Fibroblast of skin of scalp (primary cell): ENCODE measurements at places on chromosomes 2 and 18.
A peak's percentile ranks its signal among the peaks of the same experiment; 100 is the strongest.

- peak; percentile 92 for DNase-seq
Measured at GRCh38 chr2:74893332-74893731, 59.4 kb downstream of the HK2 start.

DNA sequence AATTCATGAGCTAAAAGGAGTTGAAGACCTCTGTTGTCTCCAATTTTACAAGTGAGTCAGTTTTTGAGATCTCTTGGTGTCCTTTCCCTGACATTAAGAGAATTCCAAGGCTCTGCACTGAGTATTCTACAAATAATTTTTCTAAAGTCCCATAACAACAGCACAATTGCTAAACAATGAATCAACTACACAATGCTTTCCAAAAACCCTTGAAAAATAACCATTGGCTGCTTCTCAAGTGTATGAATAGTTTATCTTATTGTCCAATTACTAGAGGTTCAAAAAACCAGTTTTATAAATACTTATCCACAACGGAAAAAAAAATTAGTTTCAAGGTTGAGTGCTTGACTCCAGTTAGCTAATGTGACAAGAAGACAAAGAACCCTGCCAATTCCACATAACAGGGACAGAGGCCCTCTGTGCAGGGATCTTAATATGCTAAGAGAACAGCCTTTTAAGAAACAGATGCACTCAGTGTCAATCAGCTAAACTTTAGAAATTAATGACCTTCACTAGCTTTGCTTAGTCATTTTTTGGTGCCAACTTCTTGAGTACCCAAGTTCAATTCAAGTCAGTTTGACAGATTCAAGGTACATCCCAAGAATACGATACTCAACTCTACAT lies 266.6 kb upstream of the CYP26B1 start:
- DNase-seq, result no peak

DNA sequence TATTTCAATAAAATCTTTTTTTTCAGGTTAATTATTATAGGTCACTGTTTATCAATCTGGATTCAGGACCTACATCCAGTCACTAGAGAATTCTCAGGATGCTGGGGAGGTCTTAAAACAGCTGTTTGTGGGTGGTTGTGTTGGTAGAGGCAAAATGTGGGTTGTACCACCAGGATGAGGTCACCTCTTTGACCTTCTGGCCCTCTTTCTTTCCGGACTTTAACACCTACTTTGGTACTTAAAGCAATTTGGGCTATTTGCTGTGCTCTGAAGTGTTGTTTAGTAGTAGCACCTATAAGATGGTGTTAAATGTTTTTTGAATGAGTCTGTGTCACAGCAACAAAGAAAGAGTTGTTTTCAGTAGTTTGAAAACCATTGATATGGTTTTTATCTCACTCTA lies 14.6 kb downstream of the EML4 start:
- no peak for DNase-seq

GRCh38 chr18:59801576-59801975 lies 98.2 kb upstream of the PMAIP1 start:
- DNase-seq, result no peak

- peak; percentile 5 for DNase-seq
Measured at GRCh38 chr2:63614983-63615945, 26.5 kb downstream of the MDH1 start.

DNA sequence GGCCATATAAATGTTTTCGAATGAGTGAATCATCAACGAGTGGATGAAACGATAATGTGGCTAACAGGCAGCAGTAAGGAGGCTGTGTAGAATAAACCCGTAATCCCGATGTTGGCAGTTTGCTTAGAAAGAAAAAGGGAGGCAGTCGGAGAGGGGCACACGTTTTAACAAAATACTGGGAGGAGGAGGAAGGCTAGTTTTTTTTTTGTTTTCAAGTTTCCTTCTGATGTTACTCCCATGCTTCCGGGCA lies 476 bp upstream of the MSH2 start:
- DNase-seq, result peak; percentile 18

DNA sequence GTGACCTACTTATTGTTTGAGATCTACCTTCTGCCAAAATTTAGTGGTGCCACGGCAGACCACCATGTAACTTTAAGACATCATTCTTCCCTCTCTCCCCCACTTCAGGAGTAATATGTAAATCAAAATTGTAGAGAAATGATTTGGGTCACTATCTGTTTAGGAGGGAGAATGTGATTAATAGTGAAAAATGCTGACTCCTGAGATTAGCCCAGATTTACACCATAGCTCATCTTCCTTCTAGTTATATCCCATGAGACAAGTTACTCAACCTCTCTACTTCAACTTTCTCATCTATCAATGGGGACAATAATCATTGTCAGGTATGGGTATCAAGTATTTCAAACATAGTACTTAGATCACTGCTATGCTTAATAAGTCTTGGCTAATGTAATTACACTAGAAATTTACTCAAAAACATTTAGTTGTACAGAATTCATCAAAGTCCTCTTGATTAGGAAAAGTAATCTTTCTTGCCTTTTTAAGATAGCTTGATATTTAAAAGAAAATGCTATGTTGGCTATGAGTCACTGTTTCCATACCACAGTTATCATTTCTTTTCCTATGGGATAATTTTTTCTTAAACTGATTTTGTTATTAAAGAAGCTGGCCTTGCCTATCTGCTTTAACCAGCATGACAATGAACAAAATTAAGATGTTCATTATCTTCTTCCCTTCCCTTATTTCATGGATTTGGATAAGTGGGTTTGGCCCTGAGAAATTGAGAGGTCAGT lies 1038.9 kb upstream of the ZEB2 start:
- peak; percentile 24 for DNase-seq

DNA sequence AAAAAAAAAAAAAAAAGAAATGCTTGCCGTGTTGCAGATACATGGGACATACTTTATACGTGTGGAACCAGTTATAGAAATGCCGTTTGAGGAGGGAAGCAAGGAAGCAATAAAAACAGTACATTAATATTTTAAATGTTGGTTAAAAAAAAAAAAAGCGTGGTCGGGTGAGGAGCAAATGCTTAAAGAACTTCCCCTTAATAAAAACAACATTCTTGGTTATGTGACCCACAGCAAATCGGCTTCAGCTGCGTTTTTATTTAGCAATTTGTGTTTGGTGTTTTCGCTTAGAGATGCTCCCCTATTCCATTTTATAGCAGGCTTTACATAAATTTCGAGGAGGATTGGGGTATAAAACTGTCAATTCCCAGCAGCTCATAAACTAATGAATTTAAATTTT lies 223.6 kb downstream of the LRRTM1 start:
- DNase-seq, result peak; percentile 9

GRCh38 chr2:165647409-165647808 lies 146.6 kb downstream of the GALNT3 start:
- DNase-seq, result no peak

DNA sequence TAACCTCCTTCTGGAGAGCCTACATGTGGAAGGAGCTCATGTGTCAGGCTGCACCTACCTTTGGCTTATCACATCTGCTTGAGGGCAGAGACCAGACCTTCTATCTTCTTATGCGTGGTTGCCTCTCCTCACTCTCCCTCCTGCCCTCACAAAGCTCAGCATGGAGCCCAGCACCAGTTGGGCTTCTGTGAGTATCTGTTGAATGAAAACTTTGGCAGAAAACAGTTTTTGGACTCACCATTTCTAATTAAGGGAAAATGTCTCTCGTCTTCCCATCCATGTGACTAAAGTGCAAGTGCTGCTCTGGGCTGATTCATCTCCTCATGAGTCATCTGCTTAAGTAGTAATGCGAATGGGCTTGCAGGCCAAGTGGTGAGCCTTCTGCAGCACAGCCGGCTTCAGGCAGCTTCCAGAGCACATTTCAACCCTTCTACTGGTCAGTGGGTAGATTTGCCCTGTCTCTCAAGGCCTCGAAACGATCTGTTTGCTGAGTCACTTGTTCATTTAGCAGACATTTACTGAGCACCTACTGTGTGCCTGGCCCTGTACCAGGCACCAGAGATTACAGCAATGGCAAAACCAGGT lies 102.6 kb downstream of the VSNL1 start:
- DNase-seq, result peak; percentile 92

- peak; percentile 85 for DNase-seq
Measured at GRCh38 chr18:46278481-46279465, 174.6 kb downstream of the HAUS1 start.

GRCh38 chr18:58501066-58501896 lies 127.6 kb downstream of the ALPK2 start:
- DNase-seq, result no peak

GRCh38 chr2:54336136-54336976 lies 80.3 kb upstream of the TSPYL6 start:
- peak; percentile 91 for DNase-seq

DNA sequence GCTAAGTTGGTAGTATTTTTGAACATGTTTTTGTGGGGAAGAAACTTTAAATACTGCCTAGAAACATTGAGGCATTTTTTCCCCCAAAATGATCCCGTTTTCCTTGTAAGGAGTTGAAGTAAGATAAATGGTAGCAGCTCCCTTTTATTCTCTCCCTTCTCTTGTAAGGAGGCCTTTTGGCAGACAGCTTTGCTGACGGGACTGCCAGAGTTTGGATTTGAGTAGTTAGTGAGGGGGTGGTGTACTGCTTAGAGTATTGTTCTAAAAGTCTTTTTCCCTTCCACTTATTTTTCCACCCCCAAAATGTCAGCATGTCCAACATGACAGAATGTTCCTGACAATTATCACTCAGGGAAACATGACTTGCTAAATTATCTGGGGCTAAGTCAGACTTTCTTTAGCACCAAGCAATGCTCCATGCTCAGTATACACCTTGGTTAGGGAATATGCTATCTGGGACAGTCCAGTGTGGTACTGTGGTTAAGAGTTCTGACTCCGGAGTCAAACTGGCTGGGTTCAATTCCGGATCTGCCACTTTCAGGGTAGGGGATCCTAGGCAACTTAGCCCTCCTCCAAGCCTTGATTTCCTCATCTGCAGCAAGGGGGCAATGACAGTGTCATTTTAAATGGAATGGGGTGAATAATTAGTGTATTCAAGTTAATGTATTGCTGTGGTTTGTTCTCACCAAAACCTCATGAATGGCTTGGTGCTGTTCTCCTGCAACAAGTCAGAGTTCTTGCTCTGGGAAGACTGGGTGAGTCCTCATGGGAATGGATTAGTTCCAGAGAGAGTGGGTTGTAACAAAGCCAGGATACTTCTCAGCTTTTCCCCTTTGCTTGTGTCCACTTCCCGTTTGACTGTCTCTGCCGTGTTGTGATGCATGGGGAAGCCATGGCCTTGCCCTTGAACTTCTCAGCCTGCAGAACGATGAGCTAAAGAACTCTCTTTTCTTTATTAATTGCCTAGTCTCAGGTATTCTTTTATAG lies 116.2 kb downstream of the TANC1 start:
- peak; percentile 58 for DNase-seq

DNA sequence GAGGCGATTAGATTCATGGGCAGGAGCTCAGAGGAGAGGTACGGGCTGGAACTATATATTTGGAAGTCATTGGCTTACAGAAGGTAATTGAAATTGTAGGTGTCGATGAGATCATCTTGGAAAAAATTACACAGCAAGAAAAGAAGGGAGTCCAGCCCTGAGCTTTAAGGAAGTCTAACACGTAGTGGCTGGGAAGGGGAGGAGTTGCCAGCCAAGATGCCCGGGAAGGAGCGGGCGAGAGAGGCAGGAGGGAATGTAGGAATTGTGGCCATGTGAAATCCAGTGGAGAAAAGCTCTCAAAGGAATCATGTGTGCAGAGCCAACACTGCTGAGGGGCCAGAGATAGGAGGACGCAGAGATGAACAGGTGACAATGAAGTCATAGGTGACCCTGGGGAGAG lies 25.6 kb upstream of the SCYGR1 start:
- DNase-seq, result no peak

- no peak for DNase-seq
Measured at GRCh38 chr2:11505652-11506610, 27.9 kb upstream of the GREB1 start.

- no peak for DNase-seq
Measured at GRCh38 chr2:73561422-73561821, 80.8 kb downstream of the NAT8 start.

- DNase-seq, result peak; percentile 90
Measured at GRCh38 chr18:36153203-36153602, 23.5 kb downstream of the ELP2 start.

DNA sequence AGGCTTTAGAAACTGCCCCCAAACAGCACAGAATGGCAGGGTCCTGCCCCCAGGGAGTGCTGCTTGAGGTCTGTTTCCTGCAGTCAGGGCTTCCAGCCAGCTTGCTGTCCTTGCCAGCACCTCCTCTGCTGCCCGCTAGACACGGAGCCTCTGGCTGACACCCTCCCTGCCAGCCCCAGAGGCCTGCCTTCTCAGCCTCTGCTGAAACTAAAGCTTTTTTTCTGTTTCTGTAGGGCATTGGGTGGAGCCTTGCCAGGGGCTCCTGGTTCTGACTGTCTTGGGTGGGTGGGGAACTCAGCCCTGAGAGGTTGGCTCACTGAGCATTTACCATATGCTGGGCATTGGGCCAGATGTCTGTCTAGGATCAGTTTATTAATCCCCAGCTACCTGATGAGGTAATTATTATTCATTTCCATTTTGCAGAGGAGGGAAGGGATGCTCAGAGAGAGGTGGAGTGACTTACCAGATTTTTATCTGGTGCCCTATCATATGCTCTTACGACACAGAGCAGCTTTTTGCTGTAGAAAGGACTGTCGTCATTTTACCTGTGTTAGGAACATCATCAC lies 35.4 kb downstream of the INPP4A start:
- peak; percentile 51 for DNase-seq

DNA sequence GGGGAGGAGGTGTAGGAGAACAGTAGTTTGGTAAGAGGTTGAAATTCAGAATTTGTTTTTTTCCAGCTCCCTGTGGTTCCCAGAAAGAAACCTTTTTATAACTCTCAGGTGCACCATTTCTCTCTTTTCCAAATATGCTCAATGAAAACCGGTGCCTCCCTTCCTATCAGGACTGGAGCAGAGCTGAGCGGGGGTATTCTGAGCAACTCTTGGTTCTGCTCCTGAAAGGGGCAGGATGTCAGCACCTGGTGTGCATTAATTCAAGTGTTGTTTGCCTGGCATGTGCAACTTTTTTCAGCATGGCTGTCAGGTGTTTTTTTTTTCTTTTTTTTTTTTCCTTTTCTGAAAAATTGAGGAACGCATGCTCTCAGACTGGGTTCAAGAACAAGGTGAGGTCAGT lies 74.1 kb downstream of the MAPK4 start:
- no peak for DNase-seq

GRCh38 chr2:12006850-12007249 lies 260.4 kb downstream of the LPIN1 start:
- DNase-seq, result peak; percentile 60

- no peak for DNase-seq
Measured at GRCh38 chr2:208392300-208392699, 14.3 kb upstream of the PTH2R start.

GRCh38 chr18:12637393-12637792 lies 20.5 kb downstream of the SPIRE1 start:
- peak; percentile 46 for DNase-seq

DNA sequence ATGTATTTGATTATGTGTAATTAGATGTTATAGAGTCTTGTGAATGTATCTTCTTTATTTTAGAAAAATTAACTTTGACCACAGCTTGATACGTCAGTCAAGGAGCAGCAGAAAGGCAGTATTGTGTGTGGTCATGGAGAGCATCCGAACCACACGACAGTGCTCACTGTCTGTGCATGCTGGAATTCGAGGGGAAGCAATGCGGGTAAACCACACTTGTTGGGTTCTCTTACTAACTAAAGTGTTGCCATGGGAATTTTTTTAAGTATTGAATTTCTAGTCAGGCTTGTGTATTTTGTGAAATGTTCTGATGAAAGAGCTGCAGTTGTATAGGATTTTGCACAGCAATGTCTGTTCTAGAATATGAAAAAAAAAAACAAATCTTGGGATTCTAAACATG lies 4.8 kb downstream of the PJVK start:
- DNase-seq, result peak; percentile 74

GRCh38 chr2:167104691-167105090 lies 216.4 kb downstream of the XIRP2 start:
- DNase-seq, result no peak
